NCI-H1092 (cell line): ENCODE measurements at places on chromosomes 5 and 9.

DNA sequence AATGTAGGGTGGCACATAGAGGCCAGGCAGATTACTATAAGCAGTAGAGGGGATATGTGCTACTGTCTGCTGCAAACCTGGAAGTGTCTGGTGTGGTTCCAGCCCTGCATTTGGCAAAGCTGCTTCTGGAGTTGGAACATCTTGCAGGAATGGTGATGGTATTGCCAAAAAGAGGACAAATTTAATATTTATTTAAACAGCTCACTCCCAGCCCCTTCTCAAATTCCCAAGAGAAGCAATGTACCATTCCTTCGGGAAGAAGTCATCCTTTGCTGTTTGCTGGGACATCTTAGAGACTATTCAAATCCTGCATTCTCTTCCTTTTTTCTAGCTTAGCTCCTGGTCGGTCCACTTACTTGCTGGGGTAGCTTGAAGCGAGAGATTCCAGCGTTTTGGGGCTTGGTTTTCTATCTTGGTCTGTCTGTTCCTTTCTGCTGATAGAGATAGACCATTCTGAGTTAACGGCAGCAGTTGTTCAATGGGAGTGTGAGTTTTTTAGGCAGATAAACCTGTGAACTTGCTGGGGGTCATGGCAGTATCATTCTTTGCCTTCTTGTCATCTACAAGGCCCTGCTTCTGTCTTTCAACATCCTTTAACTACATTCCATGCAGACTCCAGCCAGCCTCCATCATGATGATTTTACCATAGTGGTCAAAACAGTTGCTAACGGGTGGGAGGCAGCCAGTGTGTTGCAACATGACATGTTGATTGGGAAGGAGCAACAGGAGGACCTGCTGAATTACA is 69.9 kb downstream of the RCL1 start:
- DNase-seq, result no peak

DNA sequence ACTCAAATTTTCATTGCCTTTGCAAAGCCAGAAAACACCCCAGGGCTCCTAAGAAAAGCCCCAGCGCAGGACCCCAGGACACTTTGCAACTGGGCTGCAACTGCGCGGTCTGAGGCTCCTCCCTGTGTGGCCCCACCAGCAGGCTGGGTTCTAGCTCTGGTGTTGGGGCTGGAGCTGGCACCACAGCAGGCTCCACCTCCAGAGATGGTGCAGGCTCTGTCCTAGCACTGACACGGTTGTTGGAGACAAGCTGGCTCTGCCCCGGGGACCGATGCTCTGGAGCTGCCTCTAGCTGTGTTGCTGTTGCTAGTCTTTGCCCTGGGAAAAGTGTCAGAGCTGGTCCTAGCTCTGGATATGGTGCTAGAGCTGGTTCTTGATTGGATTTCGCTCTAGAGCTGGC is 13.6 kb downstream of the LCN10 start:
- DNase-seq, result no peak

GRCh38 chr9:70861797-70862196 is 259.6 kb downstream of the TRPM3 start:
- DNase-seq, result no peak

- no peak for DNase-seq
Measured at GRCh38 chr9:95368377-95369160, 51.1 kb upstream of the FANCC start.

DNA sequence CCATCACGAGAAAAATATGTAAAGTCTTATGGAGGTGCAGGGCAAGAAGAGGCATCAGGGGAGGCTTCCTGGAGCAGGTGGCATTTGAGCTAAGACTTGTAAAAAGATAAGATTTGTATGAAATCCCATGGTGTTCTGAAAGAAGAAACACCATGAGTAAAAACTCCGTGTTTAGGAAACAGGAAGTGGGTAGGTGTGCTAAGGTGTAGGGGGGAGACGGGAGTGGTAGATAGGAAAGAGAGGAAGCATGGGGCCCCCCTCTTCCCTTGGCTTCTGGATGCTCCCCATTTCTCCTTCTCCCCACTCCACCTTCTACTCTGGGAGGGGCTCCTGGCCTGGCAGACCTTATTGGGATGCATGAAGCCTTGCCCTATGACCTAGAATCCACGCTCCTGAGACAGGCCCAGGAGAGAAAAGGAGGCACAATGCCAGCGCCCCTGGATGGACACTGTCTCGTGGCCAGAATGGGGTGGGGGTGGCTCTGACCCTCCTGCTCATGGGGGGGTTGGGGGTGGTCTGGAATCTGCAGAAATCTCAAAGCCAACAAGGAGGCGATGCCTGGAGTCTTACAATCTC is 103.6 kb downstream of the GTF3C4 start:
- no peak for DNase-seq
